Osteocyte (in vitro differentiated cells): ENCODE measurements at places on chromosomes 5 and 9. TPM values are rescaled to one million over a fixed set of nuclear protein-coding genes. Genes with fewer than 3 reads are reported as not detected.

- H3K4me1 ChIP-seq, result peaks cover 69% of the 10 kb centered on the region
- DNase-seq, result no peak
- peak overlapping the region; percentile 96 for H3K27ac ChIP-seq
- peak overlapping the region; percentile 23 for H3K4me3 ChIP-seq
- H3K36me3 ChIP-seq, result peaks cover 2% of the 10 kb centered on the region
Measured at GRCh38 chr9:87109231-87109631, 161.9 kb upstream of the GAS1 start.

DNA sequence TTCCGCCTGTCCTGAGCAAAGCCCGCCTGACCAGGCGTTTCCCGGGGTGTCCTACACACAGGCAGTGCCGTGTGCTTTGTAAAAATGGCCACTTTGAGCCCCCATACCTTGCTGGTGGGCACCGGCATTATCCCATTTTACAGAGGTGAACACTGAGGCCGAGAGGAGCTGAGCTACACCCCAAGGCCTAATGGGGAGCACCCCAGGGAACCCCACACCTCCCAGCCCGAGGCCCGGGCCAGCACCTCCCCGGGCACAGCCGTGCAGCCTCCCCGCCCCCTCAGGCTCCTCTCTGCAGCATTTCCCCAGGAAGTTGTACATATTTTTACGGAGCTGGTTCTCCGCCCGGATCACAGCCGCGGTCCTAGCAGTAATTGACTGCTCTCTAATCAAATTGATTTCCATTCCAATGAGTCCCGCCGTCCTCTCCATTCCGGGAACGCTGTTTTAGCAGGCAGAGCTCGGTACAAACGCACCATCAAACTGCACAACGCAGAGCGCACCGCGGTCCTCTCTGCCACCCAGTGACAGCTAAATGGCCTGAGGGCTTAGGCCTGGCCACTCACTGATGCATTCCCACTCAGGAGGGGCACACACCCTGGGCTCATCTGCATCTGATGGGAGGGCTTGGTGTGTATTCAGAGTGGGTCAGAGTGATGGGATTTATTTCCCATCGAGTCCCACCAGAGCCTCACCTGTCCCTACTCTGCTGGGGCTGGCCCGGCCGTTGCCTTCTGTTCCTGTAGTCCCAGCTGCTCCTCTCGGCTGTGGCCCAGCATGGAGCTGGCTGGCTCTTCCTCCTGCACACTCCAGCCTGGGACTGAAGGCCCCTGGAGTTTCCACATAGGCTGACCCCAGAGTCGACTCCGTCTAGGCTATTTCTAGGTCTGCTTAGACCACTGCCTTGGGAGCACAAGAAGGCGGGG, 36.2 kb upstream of the UBAC1 start:
- DNase-seq, result no peak
- H3K4me3 ChIP-seq, result no peak overlapping the region
- no peaks in the 10 kb centered on the region for H3K36me3 ChIP-seq
- no peak overlapping the region for H3K27ac ChIP-seq
- H3K4me1 ChIP-seq, result peaks cover 28% of the 10 kb centered on the region

DNA sequence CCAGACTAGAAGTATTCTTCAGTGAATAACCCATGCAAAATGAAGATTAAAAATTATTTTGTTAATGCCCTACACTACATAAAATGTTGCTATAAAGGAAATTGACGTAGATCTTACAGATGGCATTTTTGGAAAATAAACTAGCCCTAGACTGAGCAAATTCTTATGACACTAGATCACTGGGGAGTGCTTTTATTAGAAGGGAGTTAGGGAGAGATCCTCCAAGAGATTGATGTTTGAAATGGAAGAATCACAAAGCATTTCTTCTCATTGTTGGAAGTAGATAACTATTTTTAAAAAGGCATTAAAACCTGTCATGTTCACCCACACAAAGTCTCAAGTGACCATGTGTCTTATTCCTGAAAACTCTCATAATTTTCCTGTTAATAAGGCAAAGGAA, 351.1 kb upstream of the TLE4 start:
- H3K4me3 ChIP-seq, result no peak overlapping the region
- no peak for DNase-seq
- no peaks in the 10 kb centered on the region for H3K36me3 ChIP-seq

DNA sequence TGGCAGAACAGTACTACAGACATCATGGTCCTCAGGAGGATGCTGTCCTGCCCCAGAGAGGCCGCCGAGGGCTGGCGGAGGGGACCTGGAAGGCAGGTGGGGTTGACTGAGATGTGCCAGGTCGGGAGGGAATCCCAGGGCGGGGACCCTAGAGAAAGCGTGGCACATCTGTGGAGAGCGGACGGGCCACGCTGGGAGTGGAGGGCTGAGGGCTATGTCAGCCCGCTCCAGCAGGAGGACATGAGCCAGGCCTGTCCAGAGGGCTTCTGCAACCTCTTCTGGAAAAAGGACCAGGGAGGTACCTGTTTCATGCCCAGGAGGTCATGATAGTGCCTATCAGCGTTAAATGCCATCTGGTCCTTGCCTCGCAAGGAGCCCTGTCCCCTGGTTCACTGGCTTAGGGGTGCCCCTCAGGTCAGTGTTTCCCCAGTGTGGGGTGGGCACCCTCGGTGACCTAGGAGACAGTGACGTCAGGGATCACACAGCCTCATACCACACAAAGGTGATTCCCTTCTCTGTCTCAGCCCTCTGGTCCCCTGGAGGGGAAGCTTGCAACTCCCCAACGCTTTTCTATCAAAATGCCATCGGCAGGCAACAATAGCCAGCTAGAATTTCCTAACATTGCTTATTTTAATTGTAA, 103.6 kb upstream of the IER5L start:
- no peak overlapping the region for H3K4me3 ChIP-seq
- H3K27me3 ChIP-seq, result no peaks in the 10 kb centered on the region
- peak; percentile 83 for DNase-seq
- H3K27ac ChIP-seq, result no peak overlapping the region

- no peak for DNase-seq
- no peaks in the 10 kb centered on the region for H3K4me1 ChIP-seq
- peaks cover 19% of the 10 kb centered on the region for H3K27me3 ChIP-seq
- no peak overlapping the region for H3K27ac ChIP-seq
Measured at GRCh38 chr5:28548856-28549255, 1510.5 kb upstream of the CDH9 start.

GRCh38 chr5:142275496-142275895, 49.3 kb downstream of the SPRY4 start:
- H3K36me3 ChIP-seq, result no peaks in the 10 kb centered on the region
- H3K4me3 ChIP-seq, result no peak overlapping the region
- peaks cover 10% of the 10 kb centered on the region for H3K4me1 ChIP-seq
- H3K27ac ChIP-seq, result no peak overlapping the region

DNA sequence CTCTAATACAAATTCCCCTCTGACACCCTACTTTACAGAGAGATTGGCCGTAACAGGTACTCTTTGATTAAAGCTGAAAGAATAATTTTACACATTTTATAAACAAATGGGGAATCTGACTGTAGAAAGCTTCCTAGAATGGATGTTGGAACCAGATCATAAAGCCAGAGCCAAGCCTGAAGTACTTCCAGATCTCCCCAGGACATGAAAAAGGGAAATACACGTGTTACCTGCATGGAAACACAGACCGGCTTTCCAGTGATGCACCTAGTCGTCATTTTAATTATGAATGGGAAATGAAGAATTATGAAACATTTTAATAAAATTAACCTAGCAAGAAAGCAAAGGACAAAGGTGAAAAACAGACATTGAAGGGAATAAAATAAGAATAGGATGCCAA, 66.5 kb downstream of the ERCC6L2 start:
- H3K4me3 ChIP-seq, result no peak overlapping the region
- DNase-seq, result no peak
- H3K27ac ChIP-seq, result no peak overlapping the region
- H3K27me3 ChIP-seq, result no peaks in the 10 kb centered on the region
- peaks cover 83% of the 10 kb centered on the region for H3K36me3 ChIP-seq

- H3K27me3 ChIP-seq, result peaks cover 4% of the 10 kb centered on the region
- no peaks in the 10 kb centered on the region for H3K4me1 ChIP-seq
- no peak overlapping the region for H3K27ac ChIP-seq
- no peak overlapping the region for H3K4me3 ChIP-seq
- peak; percentile 13 for DNase-seq
Measured at GRCh38 chr5:14528926-14529325, 52.7 kb upstream of the OTULINL start.

DNA sequence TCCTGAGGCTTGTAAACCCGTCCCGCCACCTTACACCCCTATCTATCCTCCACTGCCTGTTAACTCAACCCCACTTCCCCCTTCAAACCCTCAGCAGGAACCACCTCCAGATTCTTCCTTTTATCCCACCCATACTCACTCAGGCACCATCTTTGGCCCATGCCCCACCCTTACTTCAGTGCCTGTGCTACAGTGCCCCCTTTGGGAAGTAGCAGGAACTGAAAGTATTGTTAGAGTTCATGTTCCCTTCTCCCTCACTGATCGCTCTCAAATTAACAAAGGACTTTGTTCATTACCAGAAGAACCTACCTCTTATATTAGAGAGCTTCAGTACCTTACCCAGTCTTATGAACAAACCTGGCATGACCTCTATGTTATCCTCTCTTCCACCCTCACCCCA, 92.2 kb upstream of the MOCS2 start:
- no peak for DNase-seq
- H3K27me3 ChIP-seq, result no peaks in the 10 kb centered on the region
- H3K4me3 ChIP-seq, result no peak overlapping the region
- H3K4me1 ChIP-seq, result no peaks in the 10 kb centered on the region

DNA sequence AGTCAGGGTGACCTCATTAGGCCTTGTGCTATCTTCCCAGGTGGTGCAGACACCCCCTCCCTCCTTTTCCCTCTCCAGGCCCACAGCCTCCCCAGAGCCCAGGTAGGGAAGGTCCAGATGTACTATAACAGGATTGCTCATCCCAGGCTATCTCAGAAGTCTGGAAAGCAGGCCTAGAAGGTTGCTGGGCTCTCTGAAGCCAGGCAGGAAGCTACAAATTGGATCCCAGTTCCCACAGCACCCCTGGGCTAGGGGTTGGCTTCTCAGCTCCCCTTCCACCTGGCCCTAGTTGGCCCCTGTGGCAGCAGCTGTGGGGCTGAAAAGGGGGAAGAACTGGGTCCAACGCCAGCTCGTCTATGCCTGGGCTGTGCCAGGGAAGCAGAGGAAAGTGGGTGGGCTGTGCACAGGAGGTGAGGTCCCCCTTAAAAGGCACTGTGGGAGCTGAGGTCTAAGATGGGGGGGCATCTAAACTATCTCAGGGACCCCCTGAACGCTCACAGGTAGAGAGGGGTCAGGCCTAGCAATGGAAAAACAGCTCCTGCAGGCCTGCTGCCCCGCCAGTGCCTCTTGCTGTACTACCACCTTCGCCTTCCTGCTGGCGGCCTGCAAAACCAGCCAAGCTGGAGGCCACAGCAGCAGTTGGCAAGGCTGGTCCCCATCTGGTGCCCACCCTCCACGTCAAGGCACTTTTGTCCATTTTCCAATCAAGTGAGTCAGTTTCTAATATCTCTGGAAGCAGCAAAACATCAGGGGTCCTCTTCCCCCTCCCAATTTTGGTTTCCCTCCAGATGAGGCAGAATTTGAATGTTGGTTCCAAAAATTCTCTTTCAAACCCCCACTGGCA, 13.3 kb upstream of the PSMD5 start:
- DNase-seq, result no peak
- H3K27me3 ChIP-seq, result no peaks in the 10 kb centered on the region
- H3K4me3 ChIP-seq, result no peak overlapping the region
- H3K27ac ChIP-seq, result no peak overlapping the region

DNA sequence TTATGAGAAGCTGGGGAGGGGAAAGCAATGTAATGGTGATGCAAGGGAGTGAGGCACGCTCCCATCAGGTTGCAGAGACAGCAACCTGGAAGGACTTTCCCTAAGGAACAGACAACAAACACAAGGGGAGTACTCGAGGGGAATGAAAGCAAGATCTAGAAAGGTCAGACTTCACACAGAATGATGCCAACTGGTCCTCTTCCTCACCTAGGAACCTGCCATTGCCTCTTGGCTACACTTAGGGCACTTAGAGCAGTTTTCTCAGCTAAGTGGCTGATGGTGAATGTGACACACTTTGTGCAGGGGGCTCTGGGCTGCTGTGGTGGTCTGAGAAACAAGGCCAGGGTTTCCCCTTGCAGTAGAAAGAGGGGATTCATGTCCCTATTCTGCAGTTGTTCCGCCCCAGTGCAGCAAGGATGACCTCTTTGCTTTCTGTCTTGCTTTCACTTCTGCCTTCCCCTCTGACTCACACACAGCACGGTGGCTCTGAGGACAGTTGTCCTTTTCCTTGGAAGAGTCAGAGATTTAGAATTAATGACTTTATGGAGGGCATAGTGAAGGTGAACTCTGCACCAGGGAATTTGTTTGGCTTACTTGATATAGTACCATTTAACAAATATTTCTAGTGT, 394.0 kb upstream of the KLF4 start:
- H3K36me3 ChIP-seq, result no peaks in the 10 kb centered on the region
- DNase-seq, result no peak
- H3K4me1 ChIP-seq, result peaks cover 16% of the 10 kb centered on the region
- H3K27me3 ChIP-seq, result no peaks in the 10 kb centered on the region
- no peak overlapping the region for H3K27ac ChIP-seq
- H3K4me3 ChIP-seq, result no peak overlapping the region

- no peaks in the 10 kb centered on the region for H3K27me3 ChIP-seq
- H3K36me3 ChIP-seq, result no peaks in the 10 kb centered on the region
- DNase-seq, result no peak
- H3K4me1 ChIP-seq, result peaks cover 49% of the 10 kb centered on the region
Measured at GRCh38 chr5:52743970-52744369, 43.7 kb upstream of the ITGA1 start.

GALNT12 gene
- total RNA-seq, result not detected in 2 replicates

C5orf58 gene
- not detected in 2 replicates for total RNA-seq

PCDHB11 gene
- total RNA-seq, result 1.9 and 2.4 TPM in 2 replicates

RNF130 gene
- 70.8 and 78.4 TPM in 2 replicates for total RNA-seq

PRRT1B gene
- total RNA-seq, result not detected in 2 replicates

TUBB4B gene
- total RNA-seq, result 132 and 136 TPM in 2 replicates

GRXCR2 gene
- total RNA-seq, result not detected in 2 replicates

FOXD4 gene
- total RNA-seq, result 0.24 and 0.43 TPM in 2 replicates
